ENCODE measurements at places on chromosomes 7 and 10. TPM values are rescaled to one million over a fixed set of nuclear protein-coding genes. Genes with fewer than 3 reads are reported as not detected.

Gene PRLHR
- total RNA-seq, result not detected

Gene C7orf33
- total RNA-seq, result not detected

Gene LMOD2
- total RNA-seq, result not detected

Gene SSBP1
- total RNA-seq, result 291 TPM

Gene OR2A42
- not detected for total RNA-seq

Gene APBB1IP
- total RNA-seq, result 6.8 TPM

Gene MDFIC
- total RNA-seq, result 18.7 TPM

Gene CRTAC1
- total RNA-seq, result 2.0 TPM

Gene AZGP1
- total RNA-seq, result not detected

Gene PDZD7
- 0.67 TPM for total RNA-seq

Gene CCL24
- total RNA-seq, result not detected

Gene GHRHR
- total RNA-seq, result not detected

Gene HOXA10
- total RNA-seq, result 7.1 TPM

Gene TMEM196
- not detected for total RNA-seq

Gene ZNF655
- 56.4 TPM for total RNA-seq

Gene CLRN3
- total RNA-seq, result not detected

Gene STEAP1B
- total RNA-seq, result not detected

Gene NPC1L1
- 0.11 TPM for total RNA-seq

Gene ASNS
- 73.9 TPM for total RNA-seq

Gene IDI2
- not detected for total RNA-seq

Gene TRIM50
- total RNA-seq, result not detected

Gene PPP1R3C
- 16.0 TPM for total RNA-seq

Gene MBL2
- total RNA-seq, result not detected

Gene WNT8B
- total RNA-seq, result not detected

Gene ELN
- total RNA-seq, result 0.13 TPM

Gene NACAD
- total RNA-seq, result 0.19 TPM

Gene STEAP4
- total RNA-seq, result not detected

Gene CPA5
- not detected for total RNA-seq

Gene CDHR3
- 4.7 TPM for total RNA-seq

Gene BBIP1
- 47.9 TPM for total RNA-seq

Gene TAS2R5
- total RNA-seq, result 0.51 TPM

Gene TET1
- total RNA-seq, result 0.72 TPM

Gene FAM13C
- total RNA-seq, result 0.05 TPM

Gene CYP26A1
- total RNA-seq, result 3.0 TPM

Gene UFSP1
- total RNA-seq, result 6.9 TPM

Gene MEOX2
- not detected for total RNA-seq

Gene NME8
- total RNA-seq, result not detected

Gene PCLO
- 0.88 TPM for total RNA-seq

Gene CCDC71L
- 14.7 TPM for total RNA-seq

Gene CD36
- 0.08 TPM for total RNA-seq

Gene TLX1
- not detected for total RNA-seq

Gene ORC5
- 21.4 TPM for total RNA-seq

Gene DNAJC9
- 48.8 TPM for total RNA-seq

Gene ALOX5
- 0.38 TPM for total RNA-seq

Gene SMNDC1
- total RNA-seq, result 46.1 TPM

Gene ACTR3C
- 0.36 TPM for total RNA-seq

Gene IL6
- 1.0 TPM for total RNA-seq

Gene TMEM178B
- 1.5 TPM for total RNA-seq

Gene PNLIPRP3
- not detected for total RNA-seq
